ENCODE measurements at places on chromosomes 2 and 18. TPM values are rescaled to one million over a fixed set of nuclear protein-coding genes. Genes with fewer than 3 reads are reported as not detected.
A peak's percentile ranks its signal among the peaks of the same experiment; 100 is the strongest.

CHST9 gene
- 5.6 TPM for total RNA-seq

- DNase-seq = no peak
Observed at GRCh38 chr18:34632321-34632720, 77.8 kb upstream of the DTNA start.

PRKCE gene
- total RNA-seq = 85.0 TPM

GRCh38 chr2:167293172-167293781 lies 405.0 kb downstream of the XIRP2 start:
- peak; percentile 44 for DNase-seq
